Sciatic nerve (tissue), 2 donors: ENCODE measurements at places on chromosomes 2 and 18.

GRCh38 chr2:64840426-64840881, 148.7 kb upstream of the SLC1A4 start:
- DNase-seq = no peak

- DNase-seq = no peak
Measured at GRCh38 chr18:48430150-48430549, 21.0 kb upstream of the ZBTB7C start.

- no peak for DNase-seq
Measured at GRCh38 chr2:10424916-10425505, 23.1 kb downstream of the ODC1 start.

DNA sequence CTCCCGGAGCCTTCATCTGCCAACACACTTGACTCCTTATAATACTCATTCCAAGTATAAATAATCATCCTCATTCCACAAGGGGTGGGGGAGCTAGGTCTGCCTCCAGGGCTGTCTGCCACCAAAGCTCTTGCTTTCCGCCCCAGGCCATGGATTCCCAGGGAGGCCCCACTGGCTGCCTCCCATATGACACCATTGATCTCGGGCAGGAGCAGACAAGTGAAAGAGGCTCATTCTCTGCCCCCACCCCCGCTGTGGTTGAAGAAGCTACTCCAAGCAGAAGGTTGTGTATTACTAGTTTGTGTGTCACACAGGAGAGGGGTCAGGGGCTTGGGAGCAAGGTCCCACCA, 99.5 kb downstream of the MRO start:
- no peak for DNase-seq

- DNase-seq = no peak
Measured at GRCh38 chr18:65711493-65711892, 39.3 kb upstream of the CDH7 start.

GRCh38 chr2:194380011-194380410, 1277.0 kb upstream of the SLC39A10 start:
- DNase-seq = no peak
